ENCODE measurements at places on chromosomes 4 and X.

GRCh38 chr4:26173619-26174018 is 147.2 kb upstream of the RBPJ start:
- no peaks in the 10 kb centered on the region for H3K27me3 ChIP-seq
- no peak for DNase-seq
- H3K4me1 ChIP-seq: peaks cover 26% of the 10 kb centered on the region
- H3K36me3 ChIP-seq: no peaks in the 10 kb centered on the region
- no peak overlapping the region for H3K27ac ChIP-seq

DNA sequence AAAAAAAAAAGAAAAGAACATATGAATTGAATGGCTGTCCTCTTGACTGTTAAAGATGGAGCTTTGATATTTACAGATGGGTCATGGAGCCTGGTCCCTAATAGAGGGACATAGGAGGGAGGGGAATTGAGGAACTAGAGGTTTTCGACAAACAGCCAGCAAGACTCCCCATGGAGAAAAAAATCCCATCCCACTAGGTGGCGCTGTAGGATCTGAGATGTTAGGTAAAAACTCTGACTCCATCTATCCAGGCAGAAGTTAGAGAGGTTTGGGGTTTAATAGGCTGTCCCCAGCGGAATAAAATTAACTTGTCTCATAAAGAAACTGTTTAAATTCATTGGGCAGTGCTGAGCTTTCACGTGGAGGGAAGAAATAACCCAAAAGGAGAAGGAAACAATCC is 45.9 kb downstream of the HMGB2 start:
- H3K27me3 ChIP-seq: no peaks in the 10 kb centered on the region
- H3K27ac ChIP-seq: peak overlapping the region; percentile 55
- H3K4me1 ChIP-seq: peaks cover 11% of the 10 kb centered on the region

GRCh38 chrX:26651755-26652154 is 435.8 kb downstream of the MAGEB5 start:
- no peak overlapping the region for H3K4me3 ChIP-seq
- H3K27me3 ChIP-seq: no peaks in the 10 kb centered on the region
- H3K4me1 ChIP-seq: no peaks in the 10 kb centered on the region
- no peak for DNase-seq
- H3K36me3 ChIP-seq: no peaks in the 10 kb centered on the region

DNA sequence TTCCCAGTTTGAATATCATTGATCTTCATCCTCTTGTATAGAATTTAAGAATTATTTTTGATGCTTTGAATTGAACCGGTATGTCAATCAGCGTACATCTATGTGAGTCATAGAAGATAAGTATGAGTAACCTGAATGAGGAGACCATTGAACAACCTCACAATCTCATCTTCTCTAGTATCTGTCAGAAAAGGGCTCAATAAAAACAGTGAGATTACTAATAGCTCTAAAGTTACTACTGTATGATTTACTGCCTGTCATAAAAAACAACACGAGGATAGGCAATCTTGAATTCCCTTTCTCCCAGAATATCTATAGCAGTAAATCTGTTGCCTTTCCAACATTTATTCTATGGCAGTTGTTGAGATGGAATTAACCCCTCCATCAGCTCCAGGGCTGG is 36.1 kb downstream of the PHOX2B start:
- H3K27ac ChIP-seq: no peak overlapping the region
- H3K4me3 ChIP-seq: no peak overlapping the region

- no peak overlapping the region for H3K4me3 ChIP-seq
- no peak for DNase-seq
- no peaks in the 10 kb centered on the region for H3K36me3 ChIP-seq
- H3K27me3 ChIP-seq: peaks cover 13% of the 10 kb centered on the region
- H3K4me1 ChIP-seq: no peaks in the 10 kb centered on the region
Observed at GRCh38 chr4:81204571-81204970, 10.5 kb downstream of the PRKG2 start.

- peak; percentile 72 for DNase-seq
- H3K27ac ChIP-seq: no peak within 1 kb of the TSS
- peak within 1 kb of the TSS; percentile 40 for H3K4me3 ChIP-seq
- H3K4me1 ChIP-seq: peaks cover 6% of the 10 kb centered on the region
Observed at GRCh38 chr4:155758481-155759371, at the start of gene GUCY1B1. Gene GUCY1B1 (plus strand): TSS chr4:155759021. CDS start chr4:155759141, 120 bp downstream.

All from activated naive CD8-positive, alpha-beta T cell treated with anti-CD3 and anti-CD28 coated beads, Interleukin-2, amount 50 U/mL, for 24 hours (primary cell).